ENCODE measurements at places on chromosomes 4 and X. TPM values are rescaled to one million over a fixed set of nuclear protein-coding genes. Genes with fewer than 3 reads are reported as not detected.

DSPP gene
- not detected for total RNA-seq

ARMCX2 gene
- not detected for total RNA-seq

PPARGC1A gene
- total RNA-seq = 0.06 TPM

TNIP3 gene
- 0.22 TPM for total RNA-seq

GPR82 gene
- not detected for total RNA-seq

SLITRK4 gene
- not detected for total RNA-seq

PNMA6F gene
- not detected for total RNA-seq

ATP8A1 gene
- total RNA-seq = 0.06 TPM

HS3ST1 gene
- total RNA-seq = 0.34 TPM

TLR3 gene
- 0.25 TPM for total RNA-seq

EIF4E gene
- 86.5 TPM for total RNA-seq

SRPX gene
- 7.3 TPM for total RNA-seq

JCHAIN gene
- not detected for total RNA-seq

DGKK gene
- total RNA-seq = not detected

TAB3 gene
- 4.4 TPM for total RNA-seq

TFDP3 gene
- not detected for total RNA-seq

CABS1 gene
- total RNA-seq = not detected

AKAP14 gene
- not detected for total RNA-seq

TMPRSS11B gene
- total RNA-seq = not detected

CLDN22 gene
- not detected for total RNA-seq

PHEX gene
- total RNA-seq = 0.34 TPM

S100G gene
- total RNA-seq = not detected

UGT2B17 gene
- not detected for total RNA-seq

AVPR2 gene
- not detected for total RNA-seq

WDFY3 gene
- total RNA-seq = 8.6 TPM

UGT8 gene
- total RNA-seq = 0.13 TPM

PKD2 gene
- 21.4 TPM for total RNA-seq

ACTRT1 gene
- not detected for total RNA-seq

GRID2 gene
- total RNA-seq = not detected

MAGEB1 gene
- not detected for total RNA-seq

FABP2 gene
- total RNA-seq = not detected

AREG gene
- 96.5 TPM for total RNA-seq

GPR173 gene
- total RNA-seq = not detected

FGF2 gene
- total RNA-seq = 37.1 TPM

HNRNPDL gene
- total RNA-seq = 267 TPM

UGT2B7 gene
- total RNA-seq = 0.21 TPM

GAGE12J gene
- not detected for total RNA-seq

TEX13B gene
- total RNA-seq = not detected

NRK gene
- not detected for total RNA-seq

TREX2 gene
- total RNA-seq = 1.7 TPM

FHDC1 gene
- 0.34 TPM for total RNA-seq

NEXMIF gene
- not detected for total RNA-seq

HSD17B13 gene
- 0.06 TPM for total RNA-seq

AGTR2 gene
- not detected for total RNA-seq

GYPB gene
- total RNA-seq = not detected

PDE5A gene
- 0.24 TPM for total RNA-seq

CXCL6 gene
- total RNA-seq = not detected

CLCN4 gene
- total RNA-seq = 5.9 TPM

MAGT1 gene
- 29.9 TPM for total RNA-seq
